ENCODE measurements at places on chromosomes 3 and 15.

GRCh38 chr15:67322481-67322880 is 67.9 kb downstream of the IQCH start:
- DNase-seq, result peak; percentile 17

GRCh38 chr3:40452562-40452875 is 4.6 kb upstream of the RPL14 start:
- DNase-seq, result no peak

GRCh38 chr15:86347245-86347644 is 267.6 kb downstream of the AGBL1 start:
- no peak for DNase-seq

GRCh38 chr3:54857343-54857742 is 70.5 kb downstream of the LRTM1 start:
- DNase-seq, result no peak

DNA sequence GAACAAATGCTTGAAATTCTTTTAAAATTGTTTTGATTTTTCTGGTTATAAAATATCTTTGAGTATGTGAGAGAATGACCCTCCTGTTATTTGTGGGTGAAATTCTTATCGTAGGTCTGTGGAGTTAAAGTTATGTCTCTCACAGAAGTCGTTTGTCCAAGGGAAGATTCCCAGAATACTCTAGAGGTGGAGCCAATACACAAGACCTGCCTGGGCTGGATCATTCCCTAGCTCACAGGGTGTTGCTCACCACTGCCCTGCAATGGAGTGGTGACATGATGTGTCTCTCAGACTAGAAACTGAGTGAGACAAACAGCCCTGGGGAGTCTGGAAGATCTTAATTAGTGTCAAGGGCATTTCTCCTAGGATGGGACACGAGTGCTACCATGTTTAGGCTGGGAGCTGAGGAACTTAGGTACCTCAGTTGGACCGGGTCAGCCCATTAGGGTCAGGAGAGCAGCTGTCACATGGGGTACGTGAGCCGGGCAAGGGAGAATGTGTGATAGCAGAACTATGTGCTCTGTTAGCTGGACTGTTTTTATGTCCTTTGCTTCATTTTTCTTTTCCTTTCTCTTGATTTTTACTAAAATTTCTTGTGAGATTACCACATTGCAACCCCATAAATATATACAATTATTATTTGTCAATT is 53.6 kb upstream of the MYO5C start:
- no peak for DNase-seq

GRCh38 chr3:45817831-45818522 is 21.6 kb upstream of the SLC6A20 start:
- peak; percentile 43 for DNase-seq

- DNase-seq, result peak; percentile 5
Observed at GRCh38 chr3:42451546-42452230, 41.3 kb upstream of the LYZL4 start.

- no peak for DNase-seq
Observed at GRCh38 chr3:33041909-33042308, 55.0 kb downstream of the GLB1 start.

GRCh38 chr3:48569400-48569799 is 5.8 kb upstream of the UCN2 start:
- no peak for DNase-seq

- no peak for DNase-seq
Observed at GRCh38 chr3:154228561-154229216, 95.6 kb downstream of the DHX36 start.

DNA sequence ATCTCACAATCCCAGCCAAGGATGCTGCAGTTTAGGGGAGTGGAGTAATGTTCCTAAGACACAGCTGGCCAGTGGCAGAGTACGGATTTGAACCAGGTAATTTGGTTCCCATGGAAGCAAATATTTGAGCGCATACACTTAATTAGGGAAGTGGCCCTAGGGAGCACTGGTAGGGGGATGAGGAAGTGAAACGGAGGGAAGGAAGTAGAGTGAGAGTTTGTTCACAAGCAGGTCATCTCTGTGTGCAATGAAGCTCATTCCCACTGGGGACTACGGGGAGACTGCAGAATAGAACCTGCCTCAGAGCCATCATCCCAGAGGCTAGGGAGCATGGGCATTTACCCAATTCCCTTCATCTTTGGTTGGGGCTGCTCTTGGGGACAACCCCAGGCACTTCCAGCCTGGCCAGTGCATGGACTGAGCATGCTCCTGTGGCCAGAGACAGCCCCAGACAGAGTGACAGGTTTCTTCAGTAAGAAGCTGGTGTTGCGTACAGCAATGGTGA is 317.2 kb upstream of the PROK2 start:
- no peak for DNase-seq

DNA sequence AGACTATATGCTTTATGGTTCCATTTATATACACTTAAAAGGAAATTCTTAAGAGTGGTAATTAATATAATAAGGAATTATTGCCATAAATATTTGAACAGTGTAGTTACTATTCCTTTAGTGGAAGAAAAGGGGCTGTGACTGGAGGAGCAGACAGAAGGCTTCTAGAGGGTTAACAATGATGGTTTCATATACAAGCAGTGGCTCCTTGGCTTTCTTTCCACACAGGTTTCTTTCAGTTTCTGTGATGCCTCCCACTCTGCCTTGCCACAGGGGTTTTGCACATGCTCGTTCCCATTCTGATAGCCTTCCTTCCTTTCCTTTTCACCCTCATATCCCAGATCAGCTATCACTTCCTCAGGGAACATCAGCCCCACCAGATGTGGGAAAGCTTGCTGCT is 108.8 kb upstream of the LYSMD4 start:
- no peak for DNase-seq

- peak; percentile 7 for DNase-seq
Observed at GRCh38 chr3:121942116-121942786, 48.0 kb downstream of the SLC15A2 start.

DNA sequence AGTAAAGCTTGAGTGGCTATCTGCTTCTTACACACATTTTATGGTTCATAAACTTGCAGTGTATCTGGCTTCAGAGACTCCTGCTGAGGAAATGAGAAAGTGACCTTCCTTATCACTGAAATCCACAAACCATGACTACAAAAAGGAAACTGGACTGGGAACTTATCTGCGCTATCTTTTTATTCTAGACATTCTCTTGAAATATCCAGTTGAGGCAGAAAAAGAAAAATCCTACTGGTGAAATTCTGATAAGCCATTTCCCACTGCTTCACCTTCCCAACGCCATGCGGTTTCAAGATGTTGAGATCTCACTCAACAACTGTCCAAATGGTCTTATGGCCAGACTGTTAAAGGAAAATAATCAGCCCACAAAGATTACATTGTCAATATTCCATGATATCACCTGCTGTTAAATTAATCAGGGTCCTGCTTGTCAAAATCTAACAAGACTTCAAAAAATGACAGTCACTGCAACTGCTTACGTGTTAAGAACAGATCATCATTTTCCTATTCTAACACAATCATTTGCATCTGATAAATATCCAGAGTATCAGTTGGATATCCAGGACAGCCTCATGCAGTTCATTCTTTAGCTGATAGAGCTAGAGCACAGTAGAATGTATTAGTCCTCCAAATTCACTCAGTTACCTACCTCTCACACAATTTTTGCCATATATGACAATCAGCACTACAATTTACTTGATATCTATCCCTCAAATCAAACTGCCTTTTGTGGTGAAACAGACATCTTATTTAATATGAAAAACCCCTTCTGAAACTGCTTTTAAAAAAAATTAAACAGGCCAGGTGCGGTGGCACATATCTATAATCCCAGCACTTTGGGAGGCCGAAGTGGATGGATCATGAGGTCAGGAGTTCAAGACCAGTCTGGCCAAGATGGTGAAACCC is 538.1 kb downstream of the MAGI1 start:
- DNase-seq, result no peak

DNA sequence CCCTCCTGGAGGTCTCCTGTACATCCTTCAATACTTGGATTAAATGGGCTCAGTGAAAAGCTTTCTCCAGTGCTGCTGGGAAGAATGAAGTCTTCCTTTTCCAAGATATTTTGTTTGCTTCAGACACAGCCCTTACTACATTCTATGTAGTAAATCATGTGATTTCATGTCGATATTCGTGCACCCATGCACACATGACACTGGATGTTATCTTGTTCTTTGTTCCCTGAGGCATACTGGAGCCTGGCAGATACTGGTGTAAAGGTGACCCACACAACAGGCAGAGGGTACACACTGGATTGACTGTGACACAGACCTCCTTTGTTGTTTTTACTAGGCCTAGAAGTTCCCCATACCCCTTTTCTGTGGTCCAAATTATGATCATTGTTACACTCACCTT is 40.3 kb upstream of the ATP2C1 start:
- no peak for DNase-seq

DNA sequence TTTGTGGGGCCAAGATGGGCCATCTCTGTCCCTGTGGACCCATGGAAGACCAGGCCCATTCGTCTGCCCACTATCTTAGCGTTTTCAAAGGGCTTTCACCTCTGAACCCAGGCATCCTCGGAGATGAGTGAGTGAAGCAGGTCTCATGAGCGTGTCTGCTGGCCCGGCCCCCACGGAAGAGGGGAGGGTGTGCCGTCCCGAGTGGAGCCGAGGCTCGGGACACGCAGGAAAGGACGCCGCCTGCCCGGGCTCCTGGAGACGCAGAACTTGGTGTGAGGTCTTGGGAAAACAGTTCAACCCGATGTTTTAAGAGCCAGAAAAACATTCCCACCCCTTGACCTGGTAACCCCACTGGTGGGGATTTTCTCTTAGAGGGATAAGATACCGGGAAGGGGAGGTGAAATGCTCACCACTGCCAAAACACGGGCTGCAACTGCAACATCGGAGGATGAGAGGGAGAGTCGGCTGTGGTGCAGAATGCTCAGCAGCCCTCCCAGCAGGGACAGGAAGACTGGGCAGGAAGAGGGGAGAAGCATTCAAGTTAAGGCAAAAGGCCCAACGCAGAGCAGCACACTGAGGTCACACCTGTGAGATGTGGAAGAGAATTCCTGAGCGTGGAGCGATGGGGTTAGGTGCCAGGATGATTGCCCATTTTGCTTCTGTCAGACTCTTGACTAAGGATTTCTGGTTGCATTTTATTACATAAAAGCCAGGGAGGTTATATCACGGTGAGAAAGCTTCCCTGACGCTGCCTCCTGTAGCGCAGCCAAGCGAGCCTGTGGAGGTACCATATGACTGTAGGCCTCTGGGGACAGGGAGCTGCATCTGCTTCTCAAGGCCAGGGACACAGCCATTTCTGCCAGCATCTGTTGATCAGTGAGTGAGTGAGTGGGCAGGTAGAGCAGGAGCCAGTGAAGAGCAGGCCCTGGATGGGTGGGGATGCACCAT is 14.1 kb upstream of the STAB1 start:
- no peak for DNase-seq

DNA sequence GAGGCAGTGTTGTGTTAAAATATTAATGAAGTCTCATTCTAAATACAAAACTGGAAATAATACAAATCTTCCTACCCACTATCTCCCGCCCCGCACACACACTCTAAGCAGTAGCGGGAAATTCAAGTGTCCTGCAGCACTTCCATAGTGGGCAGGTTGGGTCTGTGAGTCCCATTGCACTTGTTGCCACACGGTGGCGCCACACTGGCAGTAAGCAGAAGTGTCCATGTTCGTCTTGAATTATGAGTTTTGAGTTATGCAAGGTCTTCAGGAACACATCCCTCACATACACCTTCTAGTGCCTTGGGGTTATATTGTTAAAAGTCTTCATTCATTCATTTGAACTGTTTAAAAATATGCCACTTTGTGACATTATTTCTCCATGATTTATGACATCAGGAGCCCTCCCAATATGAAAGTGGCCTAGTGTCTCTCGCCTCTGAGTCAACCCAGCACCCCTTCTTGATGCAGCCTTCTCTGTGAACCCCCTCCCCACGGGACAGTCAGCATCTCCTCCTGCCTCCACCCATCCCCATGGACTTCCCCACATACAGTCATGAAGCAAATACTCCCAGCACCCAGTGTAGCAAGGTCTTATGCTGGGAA is 17.6 kb upstream of the CCDC174 start:
- DNase-seq, result peak; percentile 48

DNA sequence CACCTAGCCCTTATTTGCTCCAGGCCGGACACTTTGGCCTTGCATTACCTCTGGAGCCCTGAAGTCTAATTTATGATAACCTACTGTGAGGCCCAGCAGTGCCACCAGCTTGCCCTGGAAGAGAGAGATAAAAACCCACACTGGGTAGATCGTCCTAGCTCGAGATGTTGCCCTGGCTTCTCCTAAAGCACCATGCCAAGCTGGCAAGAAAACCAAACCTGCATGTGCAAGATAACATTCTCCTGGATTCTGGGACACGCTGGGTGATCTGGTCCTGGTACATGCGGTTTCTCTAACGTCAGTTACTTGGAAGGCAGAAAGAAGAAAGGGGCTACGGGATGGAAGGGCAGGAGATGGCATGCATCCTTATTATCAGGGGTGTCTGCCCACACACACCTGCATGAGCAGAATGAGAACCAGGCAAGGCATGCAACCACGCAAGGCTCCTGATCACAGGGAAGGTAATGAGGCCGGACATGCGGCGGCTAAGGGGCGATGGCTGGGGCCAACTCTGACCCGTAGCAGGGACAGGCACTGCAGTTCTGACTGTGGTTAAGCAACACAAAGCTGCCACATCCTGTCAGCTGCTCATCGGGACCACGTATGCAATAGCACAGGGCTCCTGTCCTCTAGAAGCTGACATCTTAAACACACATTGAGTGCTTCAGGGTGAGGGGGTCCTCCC is 73.0 kb downstream of the OXNAD1 start:
- peak; percentile 4 for DNase-seq

GRCh38 chr3:133888726-133889340 is 6.8 kb downstream of the RAB6B start:
- no peak for DNase-seq

DNA sequence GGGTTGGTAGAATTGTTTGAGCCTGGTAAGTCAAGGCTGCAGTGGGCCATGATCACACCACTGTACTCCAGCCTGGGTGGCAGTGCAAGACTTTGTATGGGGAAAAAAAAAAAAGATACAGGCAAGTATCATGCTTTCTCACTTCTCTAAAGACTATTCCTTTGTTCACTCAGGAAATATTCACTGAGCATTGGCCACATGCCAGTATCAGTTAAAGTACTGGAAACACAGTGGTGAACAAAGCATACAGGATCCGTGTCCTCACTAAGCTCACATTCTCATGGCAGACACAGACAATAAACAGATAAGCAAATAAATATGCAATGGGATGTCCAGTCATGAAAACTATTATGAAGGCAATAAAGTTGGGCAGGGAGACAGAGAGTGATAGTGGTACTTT is 5.1 kb upstream of the MTHFS start:
- DNase-seq, result no peak

DNA sequence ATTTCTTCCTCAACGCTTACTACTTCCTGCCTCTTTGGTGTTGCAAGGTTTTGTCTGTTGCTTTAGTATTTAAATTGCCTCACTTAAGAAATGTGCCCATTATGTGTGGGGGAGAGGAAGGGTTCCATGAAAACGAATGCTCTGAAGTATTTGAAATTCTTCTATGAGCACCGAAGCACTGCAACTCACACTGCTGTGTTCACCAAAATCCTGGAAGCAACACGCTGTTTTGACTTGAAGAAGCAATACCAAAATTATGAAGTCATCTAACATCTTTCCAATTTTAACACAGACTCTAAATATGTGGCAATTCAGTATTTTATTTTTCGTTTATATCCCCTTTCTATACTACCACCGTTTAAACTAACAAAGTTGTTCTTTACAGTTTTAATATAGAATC is 101.5 kb downstream of the RBMS3 start:
- DNase-seq, result no peak

All from adipocyte (in vitro differentiated cells).